ENCODE measurements at places on chromosomes 3 and 15.

DNA sequence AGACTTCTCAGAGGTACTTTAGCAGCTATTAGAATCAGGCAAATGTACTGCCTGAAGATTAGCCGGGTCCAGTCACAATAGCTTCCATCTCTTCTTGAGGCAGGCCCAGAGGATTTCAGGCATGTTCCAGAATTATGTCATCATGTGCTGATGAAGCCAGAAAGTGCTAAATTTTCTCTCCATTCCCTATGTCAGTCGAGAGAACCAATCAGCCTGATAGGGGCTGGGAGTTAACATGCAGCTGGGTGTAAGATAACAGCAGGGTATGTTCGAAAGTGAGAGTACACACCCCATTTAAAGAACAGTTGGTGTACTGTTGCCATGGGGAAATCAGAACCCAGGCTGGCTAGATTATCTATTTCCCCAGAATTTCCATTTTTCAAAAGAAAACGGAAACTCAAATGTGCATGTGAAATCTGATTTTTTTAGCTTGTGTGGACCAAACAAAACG is 48.7 kb downstream of the MYH15 start:
- DNase-seq, result no peak

GRCh38 chr15:34213690-34214089 is 3.8 kb upstream of the KATNBL1 start:
- no peak for DNase-seq

GRCh38 chr15:74726774-74727164 is 1.4 kb upstream of the CYP1A1 start:
- no peak for DNase-seq

GRCh38 chr15:90362936-90363212 is 10.8 kb downstream of the ZNF774 start:
- DNase-seq, result no peak

DNA sequence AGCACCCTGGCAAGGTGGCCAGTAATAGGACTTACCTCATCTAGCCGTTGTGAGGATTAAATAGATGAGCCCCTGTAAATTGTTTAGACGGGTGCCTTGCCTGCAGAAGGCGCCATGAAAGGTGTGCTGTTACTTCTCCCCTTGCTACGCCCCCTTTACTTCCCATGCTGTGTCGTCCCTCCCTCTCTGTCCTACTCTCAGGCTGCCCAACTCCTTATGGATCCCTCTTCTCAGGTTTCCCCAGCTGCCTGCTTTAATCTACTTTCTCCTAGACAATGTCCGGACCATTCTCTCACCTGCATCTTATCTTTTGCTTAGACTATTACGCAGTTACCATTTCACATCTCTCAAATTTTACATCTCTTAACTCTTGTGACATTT is 1.7 kb upstream of the FBXW12 start:
- DNase-seq, result no peak

GRCh38 chr3:189286188-189286587 is 114.4 kb downstream of the TPRG1 start:
- no peak for DNase-seq

DNA sequence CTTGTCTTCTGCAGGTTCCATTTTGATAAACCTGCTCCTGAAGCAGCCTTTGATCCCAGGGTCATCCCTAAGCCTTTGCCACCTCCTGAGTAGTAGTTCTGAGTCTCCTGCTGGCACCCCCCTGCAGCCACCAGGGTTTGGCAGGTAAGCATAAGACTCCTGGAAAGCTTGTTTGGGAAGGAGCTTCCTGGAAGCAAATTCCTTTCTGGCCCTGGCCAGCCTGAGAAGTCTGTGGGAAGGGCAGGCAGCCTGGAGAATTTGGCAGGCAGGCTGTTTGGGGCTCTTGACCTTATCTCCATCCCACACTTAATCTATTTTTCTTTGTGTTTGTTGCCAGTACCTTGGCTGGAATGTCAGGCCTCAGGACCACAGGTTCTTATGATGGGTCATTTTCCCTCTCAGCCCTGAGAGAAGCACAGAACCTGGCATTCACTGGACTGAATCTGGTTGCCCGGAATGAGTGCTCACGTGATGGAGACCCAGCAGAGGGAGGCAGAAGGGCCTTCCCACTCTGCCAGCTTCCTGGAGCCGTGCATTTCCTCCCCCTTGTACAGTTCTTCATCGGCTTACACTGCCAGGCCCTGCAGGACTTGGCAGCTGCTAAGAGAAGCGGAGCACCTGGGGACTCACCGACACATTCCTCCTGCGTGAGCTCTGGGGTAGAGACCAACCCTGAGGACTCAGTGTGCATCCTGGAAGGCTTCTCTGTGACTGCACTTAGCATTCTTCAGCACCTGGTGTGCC is 13.4 kb downstream of the ATRIP start:
- no peak for DNase-seq

DNA sequence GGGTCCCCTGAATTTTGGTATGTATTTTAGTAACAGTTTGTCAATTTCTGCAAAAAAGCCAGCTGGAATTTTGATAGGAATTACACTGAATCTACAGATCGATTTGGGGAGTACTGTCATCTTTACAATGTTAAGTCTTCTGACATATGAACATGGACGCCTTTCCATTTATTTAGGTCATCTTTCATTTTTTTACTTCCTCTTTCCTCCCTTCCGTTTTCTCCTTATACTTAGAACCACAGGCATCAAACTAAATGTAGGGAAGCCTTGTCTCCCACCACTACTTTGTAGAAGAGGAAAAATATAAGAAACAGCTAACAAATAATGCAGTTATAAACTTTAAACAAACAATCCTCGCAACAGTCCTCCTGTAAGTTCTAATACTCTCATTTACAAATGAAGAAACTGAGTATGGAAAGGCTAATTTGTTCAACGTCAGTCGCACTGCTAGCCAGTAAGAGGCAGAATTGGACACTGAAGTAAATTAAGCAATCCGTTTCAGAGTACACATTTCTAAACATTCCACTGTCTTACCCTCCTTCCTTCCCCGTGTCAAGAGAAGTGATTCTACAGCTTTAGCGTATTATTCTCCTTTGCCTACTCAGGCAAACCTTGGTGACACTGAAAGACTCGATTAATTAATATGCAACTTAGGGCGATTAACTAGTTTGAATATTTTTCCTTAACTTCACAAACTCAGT is 25.6 kb downstream of the RHOA start:
- no peak for DNase-seq

- DNase-seq, result no peak
Measured at GRCh38 chr15:90552162-90552928, 22.6 kb downstream of the CRTC3 start.

DNA sequence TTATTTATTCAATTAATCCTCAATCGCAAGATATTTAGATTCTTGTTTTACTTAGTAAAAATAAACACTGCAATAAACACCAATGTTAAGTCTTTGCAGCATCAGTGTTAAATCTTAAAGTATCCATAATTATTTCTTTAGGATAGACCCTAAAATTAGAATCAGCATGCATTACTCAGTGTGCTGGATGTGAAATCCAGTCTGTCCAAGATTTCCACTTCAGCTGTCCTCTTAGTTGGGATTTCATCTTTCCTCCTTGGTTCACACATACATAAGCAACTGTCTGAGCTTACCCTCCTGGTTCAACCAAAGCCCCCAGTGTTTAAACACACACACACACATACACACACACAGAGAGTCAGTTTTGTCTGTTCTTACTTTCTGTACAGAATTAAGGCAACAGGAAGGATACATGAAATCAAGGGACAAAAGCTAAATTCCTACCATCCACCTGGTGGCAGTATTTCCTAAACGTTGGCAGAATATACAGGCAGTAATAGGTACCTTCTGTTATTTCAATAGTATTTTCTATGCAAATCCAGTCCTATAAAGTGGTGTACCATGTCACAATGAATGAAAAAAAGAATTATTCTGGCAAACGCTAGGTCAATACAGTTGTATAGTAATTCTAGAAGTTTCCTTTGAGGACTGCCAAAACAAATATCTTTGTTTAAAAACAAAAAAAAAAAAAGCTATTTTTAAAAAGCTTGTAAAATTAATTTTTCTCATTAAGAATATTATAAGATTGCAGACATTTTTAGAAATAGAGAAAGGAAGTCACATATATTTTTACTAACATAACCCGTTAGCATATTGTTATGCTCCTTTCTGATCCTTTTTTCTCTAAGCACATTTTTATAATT is 27.3 kb upstream of the DMXL2 start:
- DNase-seq, result peak; percentile 77

- DNase-seq, result no peak
Measured at GRCh38 chr15:40102897-40103858, 5.5 kb downstream of the BMF start.
